ENCODE measurements at places on chromosomes 12 and 14.
A peak's percentile ranks its signal among the peaks of the same experiment; 100 is the strongest.

- peak; percentile 85 for DNase-seq
These were observed 10.3 kb upstream of the ERP27 start for GRCh38 chr12:14948672-14949071.

DNA sequence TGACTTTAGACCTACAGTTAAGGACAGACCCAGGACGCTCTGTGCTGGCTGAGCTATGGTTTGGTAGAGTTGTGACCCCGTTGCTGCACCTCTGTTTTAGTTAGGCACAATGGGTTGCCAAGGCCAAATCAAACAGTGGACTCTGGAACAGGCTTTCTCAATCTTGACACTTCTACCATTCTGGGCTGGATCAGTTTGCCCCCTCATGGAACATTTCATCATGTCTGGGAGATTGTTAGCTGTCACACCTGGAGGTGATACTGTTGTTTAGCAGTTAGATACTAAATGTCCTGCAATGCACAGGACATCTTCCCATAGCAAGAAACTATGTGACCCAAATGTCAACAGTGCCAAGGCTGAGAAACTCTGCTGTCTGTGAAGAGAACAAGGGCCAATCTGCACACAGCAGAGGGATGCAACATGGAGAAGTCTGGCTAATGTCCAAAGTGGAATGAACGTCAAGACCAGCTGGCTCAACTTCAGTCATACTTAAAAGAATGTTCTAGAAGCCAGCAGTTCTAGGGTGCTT, 65.6 kb upstream of the DICER1 start:
- DNase-seq, result no peak

DNA sequence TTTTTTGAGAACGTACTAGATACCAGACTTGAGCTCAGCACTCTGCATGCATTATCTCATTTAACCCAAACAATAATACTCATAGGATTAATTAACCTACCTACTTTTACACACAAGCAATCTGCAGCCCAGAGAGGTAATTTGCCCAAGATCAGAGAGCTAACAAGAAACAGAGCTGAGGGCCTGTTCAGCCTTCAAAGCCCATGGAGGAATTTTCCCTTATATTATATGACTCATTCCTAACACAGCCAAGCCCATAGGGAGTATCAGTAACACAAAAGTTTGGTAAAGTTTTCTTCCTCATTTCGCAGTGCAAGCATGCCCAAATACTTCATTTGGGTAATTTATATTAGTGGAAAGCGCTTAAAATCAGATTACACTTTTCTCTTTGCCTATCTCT, 94.7 kb downstream of the GALC start:
- no peak for DNase-seq

GRCh38 chr14:103273145-103273744, 60.8 kb upstream of the EIF5 start:
- no peak for DNase-seq

GRCh38 chr14:87955501-87955900, 37.5 kb downstream of the GALC start:
- no peak for DNase-seq

- DNase-seq, result no peak
These were observed 136.7 kb upstream of the EGLN3 start for GRCh38 chr14:34087571-34087970.

- DNase-seq, result no peak
These were observed 51.2 kb downstream of the SVOP start for GRCh38 chr12:108969622-108970021.

GRCh38 chr12:55715169-55715764, 579 bp upstream of the BLOC1S1 start:
- DNase-seq, result no peak

- DNase-seq, result no peak
These were observed 161.1 kb upstream of the FOXN3 start for GRCh38 chr14:89578156-89578555.

GRCh38 chr12:31570880-31571279, 20.1 kb downstream of the DENND5B start:
- DNase-seq, result no peak

- no peak for DNase-seq
These were observed 8.2 kb upstream of the LGALS3 start for GRCh38 chr14:55120571-55121495.

DNA sequence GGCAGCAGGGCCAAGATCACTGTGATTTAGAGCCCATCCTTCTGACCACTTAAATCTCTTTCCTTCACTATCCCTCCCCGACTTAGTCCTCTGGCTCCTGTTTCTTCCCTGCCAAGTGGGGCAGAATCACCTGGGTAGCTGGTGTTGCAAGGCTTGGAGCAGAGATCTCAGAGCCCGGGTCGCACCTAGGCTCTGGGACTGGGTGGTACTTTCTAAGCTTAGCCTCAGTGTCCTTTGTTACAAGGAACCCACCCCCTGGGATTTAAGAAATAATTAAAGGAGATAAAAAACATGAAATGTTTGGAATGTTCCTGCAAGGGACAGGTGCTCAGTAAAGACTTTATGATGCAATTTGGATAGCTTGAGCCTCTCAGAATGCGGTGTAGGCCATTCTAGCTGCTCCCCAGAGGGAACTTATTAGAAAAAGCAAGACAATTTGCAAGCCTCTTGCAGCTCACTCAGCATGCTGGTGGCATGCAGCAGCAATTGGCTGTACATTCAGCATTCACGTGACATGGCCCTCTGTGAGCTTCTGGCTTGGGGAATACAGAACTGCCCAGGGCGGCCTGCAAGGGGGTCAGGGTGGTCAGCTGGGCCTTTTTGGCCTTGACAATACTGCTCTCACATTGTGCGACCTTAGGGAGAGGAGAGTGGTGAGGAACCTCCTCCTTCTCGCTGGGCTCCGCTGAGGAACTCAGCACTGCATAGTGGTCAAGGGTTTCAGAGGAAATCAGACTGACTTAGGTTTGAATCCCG, 16.8 kb downstream of the C14orf132 start:
- no peak for DNase-seq

DNA sequence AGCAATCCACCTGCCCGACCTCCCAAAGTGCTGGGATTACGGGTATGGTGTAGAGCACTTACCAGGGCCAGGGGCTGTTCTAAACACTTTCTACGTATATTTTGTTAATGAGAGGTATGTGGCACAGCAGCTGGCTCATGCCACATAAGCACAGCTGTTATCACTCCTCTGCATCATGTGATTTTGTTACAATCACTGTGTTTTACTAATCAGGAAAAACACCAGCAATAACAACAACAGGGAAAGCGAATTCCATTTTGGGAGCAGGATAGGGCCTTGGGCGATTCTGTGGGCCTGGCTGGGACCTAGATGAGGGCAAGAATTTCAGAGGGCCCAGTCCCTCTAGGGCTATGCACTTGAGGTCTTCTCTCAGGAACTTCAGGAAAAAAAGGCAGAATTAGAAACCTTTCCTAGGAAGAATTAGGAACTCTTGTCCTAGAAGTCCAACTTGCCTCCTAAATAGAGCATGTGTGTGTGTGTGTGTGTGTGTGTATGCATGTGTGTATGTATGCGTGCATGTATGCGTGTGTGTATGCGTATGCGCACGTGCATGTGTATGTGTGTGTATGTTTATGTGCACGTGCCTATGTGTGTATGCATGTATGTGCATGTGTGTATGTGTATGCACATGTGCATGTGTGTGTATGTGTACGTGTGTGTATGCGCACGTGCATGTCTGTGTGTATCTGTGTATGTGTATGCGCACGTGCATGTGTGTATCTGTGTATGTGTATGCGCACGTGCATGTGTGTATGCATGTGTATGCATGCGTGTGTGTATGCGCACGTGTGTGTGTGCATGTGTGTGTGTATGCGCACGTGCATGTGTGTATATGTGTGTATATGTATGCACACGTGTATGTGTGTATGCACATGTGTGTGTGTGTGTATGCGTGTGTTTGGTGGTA, 41.8 kb upstream of the CORO1C start:
- no peak for DNase-seq

DNA sequence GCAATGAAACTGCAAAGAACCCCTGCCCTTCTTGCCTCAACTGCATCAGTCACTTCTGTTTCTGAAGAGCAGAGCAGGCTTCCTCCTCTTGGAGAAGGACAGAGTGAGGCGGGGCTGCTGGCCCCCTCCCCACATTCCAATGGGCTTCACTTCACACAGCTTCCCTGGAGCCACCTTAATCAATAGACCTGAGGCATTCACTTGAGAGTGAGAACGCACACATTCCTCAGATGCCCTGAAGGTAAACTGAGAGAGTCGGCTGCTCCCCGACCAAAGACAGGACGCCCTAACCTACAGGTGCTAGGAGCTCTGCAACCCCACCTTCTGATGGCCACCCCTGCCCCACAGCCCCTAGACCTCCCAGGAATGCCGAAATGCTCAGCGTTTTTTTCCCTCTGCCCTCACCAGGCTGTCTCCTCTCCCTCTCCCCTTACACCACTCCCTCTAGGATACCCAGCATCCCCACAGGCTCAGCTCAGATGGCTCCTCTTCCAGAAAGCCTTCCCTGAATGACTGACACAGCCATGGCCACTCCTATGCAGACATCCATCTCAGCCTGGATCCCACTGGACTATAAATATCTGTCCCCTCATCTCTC, 31.1 kb downstream of the SYNE3 start:
- no peak for DNase-seq

- DNase-seq, result no peak
These were observed 268.9 kb downstream of the SUDS3 start for GRCh38 chr12:118645219-118645618.

All from SK-N-DZ (cell line).